BJ (cell line): ENCODE measurements at places on chromosomes 4 and X. TPM values are rescaled to one million over a fixed set of nuclear protein-coding genes. Genes with fewer than 3 reads are reported as not detected.

The ARX gene
- not detected in 2 replicates for polyA plus RNA-seq

The TRIM60 gene
- polyA plus RNA-seq = not detected in 2 replicates

The PROM1 gene
- polyA plus RNA-seq = not detected in 2 replicates

The ARHGAP6 gene
- 1.0 and 1.3 TPM in 2 replicates for polyA plus RNA-seq

The LRP2BP gene
- 0.13 and 0.15 TPM in 2 replicates for polyA plus RNA-seq

The ING2 gene
- 4.4 and 8.2 TPM in 2 replicates for polyA plus RNA-seq

The PDK3 gene
- polyA plus RNA-seq = 2.4 and 5.3 TPM in 2 replicates

The VSIG1 gene
- 0.02 and 0.26 TPM in 2 replicates for polyA plus RNA-seq

The ADH4 gene
- not detected in 2 replicates for polyA plus RNA-seq

The GPR173 gene
- polyA plus RNA-seq = 1.7 and 2.7 TPM in 2 replicates

The TCEANC gene
- polyA plus RNA-seq = 1.1 and 2.0 TPM in 2 replicates

The STOX2 gene
- polyA plus RNA-seq = 0.04 and 0.27 TPM in 2 replicates

The TEX11 gene
- polyA plus RNA-seq = not detected in 2 replicates

The ANK2 gene
- 2.3 and 3.2 TPM in 2 replicates for polyA plus RNA-seq

The ARFIP1 gene
- 11.5 and 24.6 TPM in 2 replicates for polyA plus RNA-seq

The COX7B2 gene
- polyA plus RNA-seq = not detected in 2 replicates

The PRRG3 gene
- polyA plus RNA-seq = not detected in 2 replicates

The TGIF2LX gene
- polyA plus RNA-seq = not detected in 2 replicates

The SLC10A6 gene
- 0.72 and 0.98 TPM in 2 replicates for polyA plus RNA-seq

The ESX1 gene
- not detected in 2 replicates for polyA plus RNA-seq

The SYTL4 gene
- polyA plus RNA-seq = 3.3 and 5.0 TPM in 2 replicates

The STARD8 gene
- polyA plus RNA-seq = 2.1 and 2.9 TPM in 2 replicates

The RXFP1 gene
- 0.17 and 0.42 TPM in 2 replicates for polyA plus RNA-seq

The HSFX4 gene
- polyA plus RNA-seq = not detected in 2 replicates

The TMEM271 gene
- polyA plus RNA-seq = not detected in 2 replicates

The SLC9A6 gene
- polyA plus RNA-seq = 6.3 and 12.0 TPM in 2 replicates

The NAA11 gene
- not detected in 2 replicates for polyA plus RNA-seq

The SMIM10 gene
- polyA plus RNA-seq = 4.8 and 5.2 TPM in 2 replicates

The PPBP gene
- polyA plus RNA-seq = not detected in 2 replicates

The RIPPLY1 gene
- 0.06 TPM in 1 of 2 replicates, not detected in the other for polyA plus RNA-seq

The SATL1 gene
- polyA plus RNA-seq = not detected in 2 replicates

The RASSF6 gene
- polyA plus RNA-seq = not detected in 2 replicates

The TAPT1 gene
- polyA plus RNA-seq = 7.8 and 14.5 TPM in 2 replicates

The CFP gene
- polyA plus RNA-seq = 0.01 and 0.05 TPM in 2 replicates

The SLITRK4 gene
- not detected in 2 replicates for polyA plus RNA-seq
